ENCODE measurements at places on chromosomes 13 and 19.

DNA sequence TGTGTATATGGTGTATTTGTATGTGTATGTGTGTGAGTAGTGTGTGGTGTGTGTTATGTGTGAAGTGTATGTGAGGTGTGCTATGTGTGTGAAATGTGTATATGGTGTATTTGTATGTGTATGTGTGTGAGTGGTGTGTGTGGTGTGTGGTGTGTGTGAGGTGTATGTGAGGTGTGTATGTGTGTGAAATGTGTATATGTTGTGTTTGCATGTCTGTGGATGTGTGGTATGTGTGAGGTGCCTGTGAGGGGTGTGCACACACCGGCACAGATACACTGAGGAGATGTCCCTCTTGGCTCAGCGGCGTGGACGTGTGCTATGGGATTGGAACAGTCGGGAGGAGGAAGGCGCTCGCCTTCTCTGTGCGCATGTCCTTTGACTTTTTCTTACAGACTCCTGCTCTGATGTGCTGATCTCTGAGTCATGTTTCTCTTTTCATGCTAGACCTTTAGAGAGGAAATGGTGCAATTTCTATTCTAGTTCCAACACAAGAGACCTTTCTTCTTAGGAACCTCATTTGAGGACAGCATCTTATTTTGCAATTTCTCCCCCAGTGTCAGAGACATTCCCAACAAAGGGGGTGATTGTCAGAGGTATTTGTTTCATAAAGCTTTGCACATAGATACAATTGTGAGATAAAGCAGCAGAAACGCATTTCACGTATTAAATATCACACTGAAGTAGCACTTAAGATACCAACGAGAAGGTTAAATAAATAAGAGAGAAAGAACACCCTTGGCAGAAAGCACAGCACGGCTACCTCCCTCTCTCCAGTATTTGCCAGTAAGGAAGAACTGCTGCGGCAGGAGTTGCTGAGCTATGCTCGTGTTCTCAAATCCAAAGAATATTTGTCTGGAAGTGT lies 11.3 kb upstream of the TNFRSF19 start:
- DNase-seq: no peak

DNA sequence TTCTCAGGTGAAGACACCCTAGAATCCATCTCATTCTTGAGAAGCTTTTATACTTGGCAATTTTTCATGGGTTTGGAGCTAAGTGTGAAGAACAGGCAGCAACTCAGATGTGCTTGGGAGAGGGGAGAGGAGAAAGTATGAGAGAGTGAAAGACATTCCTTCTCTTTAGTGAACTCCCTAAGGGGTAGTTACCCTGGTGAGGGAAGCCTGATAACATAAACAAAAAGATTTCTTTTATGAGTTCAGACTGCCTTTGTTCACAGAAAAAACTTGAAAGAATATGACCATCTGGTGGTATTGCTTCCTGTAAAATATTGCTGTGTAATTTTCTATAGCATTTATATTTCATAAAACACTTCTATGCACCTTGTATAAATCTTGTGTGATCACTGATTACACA lies at the start of gene STOML3:
TSS of gene STOML3 (minus strand) at position 139 of the 400 bp plus-strand sequence. CDS start at position 29, 110 bp downstream.
- DNase-seq: no peak

DNA sequence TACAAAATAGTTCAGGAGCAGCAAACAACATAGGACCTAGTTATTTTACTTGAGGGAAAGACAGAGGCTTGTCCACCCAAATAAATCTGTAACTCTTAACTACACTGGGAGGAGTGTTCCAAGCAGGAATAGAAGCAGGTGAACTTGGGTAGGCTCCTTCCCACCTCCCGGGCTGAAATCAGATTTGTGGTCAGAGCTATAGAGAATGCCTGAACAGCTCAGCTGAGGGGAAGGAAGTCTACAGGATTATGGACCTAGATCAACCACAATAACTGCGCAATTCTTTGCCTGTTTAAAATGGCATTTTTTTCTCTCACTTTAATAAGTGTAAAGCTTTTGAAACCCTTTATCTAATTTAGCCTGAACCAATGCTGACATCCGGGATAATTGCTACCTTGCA lies 73.5 kb upstream of the IRS2 start:
- DNase-seq: no peak

GRCh38 chr19:13606156-13606555 lies 99.9 kb upstream of the CACNA1A start:
- DNase-seq: no peak

- no peak for DNase-seq
These were observed 6.7 kb upstream of the PGPEP1 start for GRCh38 chr19:18333680-18334079.

DNA sequence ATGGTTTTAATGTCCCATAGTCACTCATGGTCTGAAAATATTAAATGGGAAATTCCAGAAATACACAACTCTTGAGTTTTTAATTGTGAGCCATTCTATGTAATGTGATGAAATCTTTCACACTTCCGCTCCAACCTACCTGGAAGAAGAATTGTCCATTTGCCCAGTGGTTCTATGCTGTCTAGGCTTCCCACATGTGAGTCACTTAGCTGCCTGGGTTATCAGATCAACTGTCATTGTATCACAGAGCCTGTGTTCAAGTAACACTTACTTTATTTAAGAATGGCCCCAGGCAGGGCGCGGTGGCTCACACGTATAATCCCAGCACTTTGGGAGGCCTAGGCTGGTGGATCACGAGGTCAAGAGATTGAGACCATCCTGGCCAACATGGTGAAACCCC lies 1450.5 kb downstream of the EFNB2 start:
- DNase-seq: no peak

- no peak for DNase-seq
These were observed 18.1 kb upstream of the MIER2 start for GRCh38 chr19:362683-363082.

GRCh38 chr13:113792236-113792770 lies 33.3 kb downstream of the TMEM255B start:
- DNase-seq: no peak

GRCh38 chr19:46344363-46344762 lies 2.5 kb upstream of the PPP5C start:
- DNase-seq: no peak

- no peak for DNase-seq
These were observed 11.3 kb downstream of the NANOS3 start for GRCh38 chr19:13888281-13888680.

GRCh38 chr13:72638059-72638815 lies 89.2 kb downstream of the MZT1 start:
- no peak for DNase-seq

GRCh38 chr19:58556622-58557220 lies 1.7 kb downstream of the UBE2M start:
- DNase-seq: no peak

DNA sequence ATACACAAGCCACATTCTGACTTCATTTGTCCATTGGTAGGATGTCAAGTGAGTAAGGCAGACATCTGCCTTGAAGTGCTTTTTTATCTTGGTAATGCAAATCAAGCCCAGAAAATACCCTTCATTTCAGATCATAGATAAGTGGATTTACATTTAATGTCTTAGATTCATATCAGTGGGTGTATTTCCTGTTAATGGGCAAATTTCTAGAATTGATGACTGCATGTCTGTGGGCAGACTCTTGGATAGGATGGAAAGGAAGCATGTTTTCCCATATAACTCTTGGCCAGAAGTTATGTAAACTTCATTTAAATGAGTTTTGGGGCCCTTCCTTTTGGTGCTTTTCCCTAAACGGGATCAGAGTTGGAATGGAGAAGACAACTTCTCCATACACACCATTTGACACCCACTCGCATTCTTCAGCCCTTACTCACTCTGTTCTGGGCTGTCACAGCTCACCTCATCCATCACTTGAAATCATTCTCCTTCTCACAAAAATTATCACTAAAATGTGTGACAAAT lies 154.6 kb downstream of the FLT1 start:
- DNase-seq: no peak

DNA sequence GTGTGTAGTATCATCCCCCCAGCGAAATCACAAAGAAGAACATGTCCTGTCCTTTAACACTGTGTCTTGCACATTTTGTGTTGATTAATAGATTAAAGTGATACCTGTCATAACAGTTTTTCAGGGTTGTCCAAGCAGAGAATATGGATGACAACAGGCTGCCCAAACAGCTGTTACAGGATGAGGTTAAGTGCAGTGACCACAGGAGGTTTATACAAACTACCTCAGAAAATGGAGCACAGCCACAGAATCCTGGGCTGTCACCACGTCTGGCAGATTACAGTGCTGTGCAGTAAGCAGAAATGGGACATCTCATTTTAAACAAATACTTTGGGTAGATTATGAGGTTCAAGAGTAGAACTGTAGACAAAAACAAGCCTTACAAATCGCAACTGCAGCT lies 575.6 kb downstream of the DCT start:
- no peak for DNase-seq

DNA sequence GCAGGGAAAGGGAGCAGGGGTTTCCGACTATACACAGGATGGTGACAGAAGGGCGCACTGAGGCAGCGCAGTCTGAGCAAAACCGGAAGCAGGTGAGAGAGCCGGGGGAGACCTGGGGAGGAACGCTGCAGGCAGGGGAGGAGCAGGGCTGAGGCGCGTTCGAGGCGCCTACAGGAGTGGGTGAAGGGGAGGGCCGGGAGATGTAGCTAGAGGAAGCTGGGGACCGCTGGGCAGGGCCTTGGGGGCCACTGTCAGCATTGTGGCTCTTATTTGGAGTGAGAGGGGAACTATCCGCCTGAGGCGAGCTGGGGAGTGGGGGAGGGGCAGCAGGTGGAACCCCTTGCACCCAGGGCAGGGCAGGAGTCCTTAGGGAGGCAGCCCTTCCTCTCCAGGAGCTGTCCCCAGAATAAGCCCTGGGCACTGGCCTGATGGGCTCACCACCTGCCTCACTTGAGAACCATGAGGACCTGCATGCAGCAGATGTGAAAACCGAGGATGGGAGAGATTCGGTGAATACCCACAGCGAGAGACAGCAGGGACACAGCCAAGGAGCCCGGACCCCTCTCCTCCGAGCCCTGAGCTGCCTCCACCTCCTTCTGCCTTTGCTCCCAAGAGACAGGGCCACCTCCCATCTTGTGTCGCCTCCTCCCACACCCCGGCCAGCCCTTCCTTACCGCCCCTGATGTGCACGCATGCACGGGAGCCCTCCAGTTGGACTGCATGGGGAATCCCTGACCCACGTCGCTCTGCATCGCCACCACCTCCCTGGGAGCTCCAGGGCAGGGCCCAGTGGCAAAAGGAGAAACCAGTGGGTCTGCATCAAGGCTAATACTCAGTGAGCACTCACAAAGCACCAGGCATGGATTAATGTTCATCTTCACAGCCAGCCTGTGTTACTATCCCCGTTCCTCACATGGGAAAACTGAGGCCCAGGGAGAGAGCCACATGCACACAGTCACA lies 10.3 kb downstream of the AKT2 start:
- DNase-seq: peak; percentile 19

DNA sequence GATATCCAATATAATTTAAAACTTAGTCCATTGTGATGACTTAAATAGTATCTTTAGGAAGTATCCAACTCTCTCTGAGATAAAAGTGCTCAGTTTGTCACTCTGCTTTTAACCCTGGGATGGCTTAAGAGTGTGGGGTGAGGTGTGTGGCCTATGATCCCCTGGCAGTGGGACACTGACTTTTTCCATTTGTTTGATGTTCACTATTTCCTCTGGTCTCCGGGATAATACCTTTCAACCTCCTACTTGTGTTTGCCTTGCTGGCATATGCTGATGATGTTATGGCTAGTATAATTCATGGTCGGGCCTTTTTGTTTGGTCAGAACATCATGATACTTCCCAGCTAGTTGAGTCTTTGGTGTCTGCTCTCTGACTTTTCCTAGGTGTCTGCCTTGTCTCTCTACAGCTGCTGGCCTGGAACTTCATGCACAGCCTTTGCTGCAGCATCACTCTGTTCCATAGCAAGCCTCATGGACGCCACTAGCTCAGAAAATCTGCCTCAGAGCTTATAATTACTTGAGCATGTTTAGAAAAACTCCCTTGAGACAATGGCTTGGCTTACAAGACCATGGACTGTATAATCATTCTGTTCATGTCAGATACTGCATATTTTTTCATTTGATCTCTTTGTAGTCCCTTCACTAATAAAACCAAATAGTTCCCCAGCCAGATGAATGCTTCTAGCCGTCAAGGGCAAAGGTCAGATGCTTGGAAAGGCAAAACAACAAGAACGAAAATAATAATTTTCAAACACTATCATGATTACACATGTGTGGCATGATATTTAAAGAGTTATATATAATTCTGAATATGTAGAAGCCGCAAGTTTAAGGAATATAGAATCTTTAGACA lies 75.2 kb downstream of the WDFY2 start:
- DNase-seq: no peak

DNA sequence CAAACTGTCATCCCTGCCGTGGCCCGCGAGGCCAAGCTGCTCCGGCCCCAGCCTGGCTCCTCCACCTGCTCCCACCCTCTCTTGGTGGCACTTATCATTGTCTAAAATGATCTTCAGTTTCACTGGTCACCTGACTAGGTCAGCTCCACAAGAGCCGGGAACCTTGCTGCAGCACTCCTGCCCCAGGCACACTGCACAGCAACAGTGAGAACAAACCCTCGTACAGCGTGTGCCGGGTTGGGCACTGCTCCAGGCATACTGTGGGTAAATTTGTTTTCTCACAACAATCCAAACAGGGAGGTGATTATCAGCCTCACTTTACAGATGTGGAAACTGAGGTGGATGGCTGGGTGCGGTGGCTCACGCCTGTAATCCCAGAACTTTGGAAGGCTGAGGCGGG lies 8.9 kb downstream of the DEDD2 start:
- no peak for DNase-seq

- DNase-seq: no peak
These were observed 66.1 kb downstream of the MBD3L2B start for GRCh38 chr19:6955082-6955481.

- peak; percentile 45 for DNase-seq
These were observed 7.8 kb downstream of the LYL1 start for GRCh38 chr19:13094771-13095392.

- DNase-seq: no peak
These were observed 44.5 kb downstream of the SLC7A9 start for GRCh38 chr19:32824916-32825608.

DNA sequence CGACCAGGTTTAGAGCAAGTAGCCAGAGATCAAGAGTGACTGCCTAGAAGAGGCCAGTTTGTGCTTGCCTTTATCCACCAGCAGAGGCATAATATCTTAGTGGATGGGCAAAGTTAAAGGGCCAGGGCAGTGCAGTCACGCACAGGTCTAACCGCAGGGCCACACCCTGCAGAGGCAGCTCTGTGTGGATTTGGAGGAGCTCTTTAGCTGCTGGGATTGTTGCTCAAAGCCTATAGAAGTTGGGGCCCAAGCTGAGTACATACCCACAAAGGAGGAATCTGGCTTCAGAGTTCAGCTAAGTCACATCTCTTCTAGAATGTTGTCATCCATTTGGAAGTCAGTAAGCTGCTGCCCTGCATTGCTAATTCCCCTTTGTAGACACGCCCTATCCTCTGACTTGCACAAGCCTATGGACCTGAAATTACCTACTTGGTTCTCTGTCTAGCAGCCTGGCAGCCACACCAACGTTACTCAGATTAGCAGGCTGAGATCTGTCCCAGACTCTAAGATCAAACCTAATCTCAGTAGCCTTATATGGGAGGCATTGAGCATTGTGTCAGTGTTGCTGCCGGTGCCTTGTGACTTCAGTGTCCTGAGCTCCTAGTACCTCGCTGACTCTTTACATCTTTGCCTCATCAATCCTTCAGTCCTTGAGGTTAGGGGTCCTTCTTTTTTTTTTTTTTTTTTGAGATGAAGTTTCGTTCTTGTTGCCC lies 102.9 kb upstream of the STARD13 start:
- DNase-seq: no peak
